ENCODE measurements at places on chromosomes 6 and 20.
A peak's percentile ranks its signal among the peaks of the same experiment; 100 is the strongest.

DNA sequence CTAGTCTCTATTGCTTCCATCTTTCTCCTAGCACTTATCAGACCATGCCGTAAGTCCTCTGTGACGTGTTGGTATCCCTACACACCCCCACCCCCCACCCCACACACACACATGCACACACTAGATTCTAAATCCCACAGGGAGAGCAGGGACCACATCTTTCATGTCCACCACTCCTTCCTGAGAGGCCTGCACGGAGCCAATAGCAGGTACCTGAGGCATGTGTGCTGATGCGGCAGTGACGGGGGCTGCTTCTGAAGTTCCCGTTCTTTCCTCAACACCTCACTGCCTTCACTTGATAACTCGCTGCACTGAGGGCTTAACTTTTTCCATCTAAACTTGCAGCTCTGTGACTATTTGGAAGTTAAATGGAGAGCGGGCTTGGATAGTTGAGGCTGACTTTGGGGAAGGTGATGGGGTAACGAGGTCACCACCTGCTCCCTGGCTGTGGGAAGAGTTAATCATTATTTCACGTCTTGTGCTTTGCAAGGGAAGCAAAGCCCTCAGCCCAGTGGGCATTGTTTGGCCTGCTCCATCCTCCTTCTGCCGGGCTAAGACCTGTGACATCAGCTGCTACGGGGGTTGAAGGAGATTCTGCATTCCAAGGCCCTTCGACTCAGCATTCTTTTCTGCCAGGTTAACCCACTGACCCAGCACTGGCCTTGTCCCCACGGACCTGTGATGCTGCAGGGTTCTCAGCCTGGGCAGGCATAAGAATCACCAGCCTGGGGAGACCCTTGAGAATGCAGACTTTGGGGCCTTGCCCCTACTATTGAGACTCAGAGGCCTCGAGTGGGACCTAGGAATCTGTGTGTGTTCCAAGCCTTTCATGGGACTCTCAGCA is 187.8 kb downstream of the ANKRD60 start:
- DNase-seq, result no peak

DNA sequence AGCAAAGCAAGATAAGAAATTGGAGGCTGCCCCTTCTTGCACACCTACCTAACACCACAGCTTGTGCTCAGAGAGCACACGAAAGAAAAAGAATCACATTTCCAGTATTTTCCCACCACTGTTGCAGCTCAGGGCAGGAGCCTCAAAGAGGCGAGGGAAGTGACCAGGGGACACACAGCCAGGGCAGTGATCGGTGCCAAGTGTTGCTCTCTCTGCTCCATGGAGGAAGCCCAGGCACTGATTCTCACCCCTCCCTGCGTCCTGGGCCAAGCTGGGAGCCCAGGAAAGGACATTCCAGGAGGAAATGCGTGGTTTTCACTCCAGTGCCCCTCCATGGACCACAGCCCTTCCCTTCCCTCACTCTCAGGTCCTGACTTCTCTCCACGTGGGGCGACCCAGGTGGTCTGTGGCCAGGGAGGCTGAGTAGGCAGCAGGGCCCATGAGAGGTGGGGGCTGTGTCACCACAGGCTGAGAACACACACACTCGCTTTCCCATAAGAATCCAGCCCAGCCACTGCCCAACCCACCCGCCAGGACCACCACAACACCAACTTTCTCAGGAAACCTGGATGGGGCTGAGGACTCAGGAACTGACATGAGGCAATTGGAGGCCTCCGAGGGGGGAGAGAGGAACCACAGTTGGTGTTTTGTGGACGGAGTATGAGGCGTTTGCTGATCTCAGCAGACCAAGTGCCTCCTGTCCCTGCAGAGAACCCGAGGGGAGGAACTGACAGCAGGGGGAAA is 81.7 kb upstream of the MAFB start:
- no peak for DNase-seq

DNA sequence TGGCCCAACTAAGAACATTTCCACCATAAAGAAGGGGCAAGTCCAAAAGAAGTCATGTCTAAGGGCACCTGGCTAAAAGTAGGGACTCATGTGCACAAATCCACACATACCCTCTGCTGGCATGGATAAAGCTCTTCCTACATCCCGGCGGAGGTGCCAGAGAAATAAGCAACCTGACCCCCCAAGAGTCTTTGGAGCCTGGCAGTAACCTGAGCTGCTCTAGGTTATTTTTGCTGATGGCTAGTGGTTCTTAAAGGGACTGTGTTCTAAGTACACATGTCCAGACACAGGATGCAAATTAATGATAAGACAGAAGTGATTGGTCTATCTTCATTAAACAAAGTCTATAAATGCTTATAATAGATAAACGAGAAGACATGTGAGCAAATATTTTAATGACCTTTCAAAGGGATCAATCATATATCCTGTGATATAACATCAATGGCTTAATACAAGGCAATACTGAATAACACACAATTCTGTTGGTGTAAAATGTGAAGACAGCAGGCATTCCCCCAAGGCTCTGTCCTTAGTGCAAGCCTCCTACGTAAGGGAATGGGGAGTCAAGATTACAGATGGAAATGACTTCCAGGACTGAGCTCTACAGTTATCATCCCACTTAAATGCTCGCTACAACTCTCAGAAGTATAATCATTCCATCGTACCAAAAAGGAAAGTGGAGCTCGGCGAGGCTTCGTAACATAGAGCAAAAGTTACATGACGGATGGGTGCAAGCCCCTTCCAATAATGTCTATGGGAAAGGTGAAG is 52.5 kb downstream of the HIVEP2 start:
- no peak for DNase-seq

DNA sequence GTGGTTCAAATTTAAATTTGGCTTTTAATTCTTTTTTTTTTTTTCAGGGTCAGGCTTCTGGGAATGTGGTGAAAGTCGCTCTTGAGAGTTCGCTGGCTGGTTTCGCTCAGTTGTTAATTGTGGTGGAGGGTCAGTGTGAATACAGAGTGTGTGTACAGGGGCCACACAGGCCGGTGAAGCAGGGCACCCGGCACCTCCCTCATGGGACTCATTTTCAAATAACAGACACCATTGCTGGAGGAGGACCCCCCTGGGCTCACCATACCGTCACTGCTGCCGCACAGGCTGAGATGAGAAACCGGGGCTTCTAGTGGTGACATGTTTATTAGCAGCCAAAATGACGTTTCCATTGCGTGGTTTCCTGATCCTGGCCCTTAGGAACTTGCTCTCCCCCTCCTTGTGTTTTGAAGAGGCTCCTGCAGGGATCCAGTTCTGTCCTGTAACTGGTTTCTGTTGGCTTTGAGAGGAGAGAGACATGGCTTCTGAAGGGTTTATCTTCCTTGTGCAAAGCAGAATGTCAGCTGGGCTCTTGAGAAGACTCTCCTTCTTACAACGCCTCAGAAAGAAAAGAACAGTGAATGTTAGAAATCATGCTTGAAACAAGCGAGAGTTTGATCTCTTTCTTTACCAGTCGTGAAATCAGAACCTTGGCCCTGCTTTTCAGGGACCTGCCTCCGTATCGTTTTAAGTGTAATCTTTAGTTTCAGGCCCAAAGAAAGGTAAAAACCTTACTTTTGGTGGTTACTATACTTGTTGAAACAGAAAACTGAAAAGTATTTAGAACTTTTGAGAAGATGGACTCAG is 37.8 kb downstream of the DUSP22 start:
- DNase-seq, result no peak

DNA sequence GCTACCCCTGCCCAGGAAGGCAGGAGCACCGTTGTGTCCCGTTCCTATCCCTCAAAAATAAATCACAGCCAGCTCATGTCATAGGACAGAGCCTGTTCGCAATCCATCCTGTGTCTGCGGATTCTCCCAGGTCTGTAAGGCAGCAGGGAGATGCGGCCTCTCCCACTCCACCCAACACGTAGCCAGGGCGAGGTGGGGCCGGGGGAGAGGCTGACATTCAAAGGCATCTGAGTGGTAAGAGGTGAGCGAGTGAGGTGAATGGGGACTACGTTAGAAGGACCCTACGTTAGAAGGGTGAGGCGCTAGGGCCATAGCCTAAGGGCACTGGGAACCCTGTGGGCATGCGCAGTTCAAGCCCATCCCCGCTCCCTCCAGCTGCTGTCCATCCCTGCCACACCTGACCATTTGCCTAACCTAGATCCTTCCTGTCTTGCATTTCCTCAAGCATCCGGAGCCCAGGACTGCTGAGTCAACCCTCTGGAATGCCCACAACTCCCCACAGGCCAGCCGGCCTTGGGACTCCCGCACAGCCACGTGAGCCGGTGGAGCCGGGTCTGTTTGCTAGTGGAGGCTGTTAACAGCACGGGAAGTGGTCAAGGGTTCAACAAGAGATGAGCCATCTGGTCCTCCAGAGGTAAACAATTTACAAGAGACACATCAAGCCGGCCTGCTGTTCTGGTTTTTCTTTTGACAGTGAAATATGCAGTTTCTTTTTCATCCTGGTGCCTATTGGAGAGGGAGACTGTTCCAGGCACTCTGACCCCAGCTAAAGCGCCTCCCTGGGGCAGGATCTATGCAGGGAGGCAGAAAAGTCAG is 45.9 kb downstream of the RIPOR3 start:
- no peak for DNase-seq

GRCh38 chr6:99432877-99433276 is 7.8 kb upstream of the PNISR start:
- no peak for DNase-seq

GRCh38 chr20:9668381-9668780 is 154.0 kb downstream of the LAMP5 start:
- no peak for DNase-seq

DNA sequence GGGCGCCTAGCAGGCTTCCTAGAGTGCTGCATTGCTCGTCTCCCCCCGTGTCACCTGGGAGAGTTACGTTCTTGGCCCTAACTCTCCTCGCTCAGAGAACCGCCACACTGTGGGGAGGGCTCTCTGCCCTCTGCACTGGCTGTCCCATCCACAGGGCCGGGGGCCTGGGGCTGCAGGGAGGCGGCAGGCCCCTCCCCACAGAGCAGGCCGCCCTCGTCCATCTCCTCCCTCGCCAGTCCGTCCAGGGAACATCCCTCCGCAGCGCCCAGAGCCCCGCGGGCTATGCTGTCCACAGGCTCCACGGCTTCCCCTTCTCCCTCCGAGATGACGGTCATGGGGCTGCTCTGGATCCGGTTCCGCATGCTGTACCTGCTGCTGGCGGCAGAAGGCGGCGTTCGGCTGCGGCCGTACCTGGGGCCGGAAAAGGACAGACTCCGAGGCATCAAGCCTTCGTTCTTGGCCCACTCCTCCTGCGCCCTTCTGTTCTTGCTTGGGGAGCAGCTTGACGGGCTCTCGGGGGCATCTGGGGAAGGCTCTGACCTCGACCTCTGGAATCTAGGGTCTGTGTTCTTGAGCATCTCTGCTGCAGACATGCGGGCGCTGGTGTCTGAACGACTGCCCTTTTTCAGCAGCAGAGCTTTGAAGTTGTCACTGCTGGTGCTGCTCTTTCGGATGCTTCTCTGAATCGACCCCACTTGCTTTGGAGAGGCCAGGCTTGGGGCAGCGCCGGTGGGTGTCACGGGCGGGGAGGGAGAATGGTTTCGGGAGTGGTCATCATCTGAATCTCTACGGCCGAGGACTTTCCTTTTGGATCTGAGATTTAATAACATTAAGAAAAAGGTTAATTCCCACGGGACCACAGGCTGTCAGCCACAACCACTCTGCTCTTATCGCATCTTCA is 20.2 kb downstream of the HEBP2 start:
- no peak for DNase-seq

- DNase-seq, result no peak
Measured at GRCh38 chr6:155454008-155454407, 1.6 kb downstream of the NOX3 start.

DNA sequence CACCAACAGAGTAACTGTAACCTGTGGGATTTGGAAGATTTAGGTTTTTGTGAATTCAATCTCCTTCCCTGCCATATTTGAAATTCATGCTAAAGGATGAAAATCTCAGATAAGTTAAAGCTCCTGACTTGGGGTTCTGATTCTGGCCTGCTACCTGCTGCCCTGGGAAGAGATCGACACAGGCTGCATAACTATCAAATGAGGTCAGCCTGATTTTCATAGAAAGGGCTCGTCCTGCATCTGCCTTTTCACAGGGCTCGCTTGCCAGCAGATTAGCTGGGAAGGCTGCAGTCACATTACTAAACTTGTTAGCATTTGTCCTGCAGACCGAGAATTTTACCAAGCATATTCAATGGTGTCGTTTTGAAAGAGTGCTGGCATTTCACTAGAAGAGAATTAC is 14.6 kb downstream of the GCLC start:
- no peak for DNase-seq

DNA sequence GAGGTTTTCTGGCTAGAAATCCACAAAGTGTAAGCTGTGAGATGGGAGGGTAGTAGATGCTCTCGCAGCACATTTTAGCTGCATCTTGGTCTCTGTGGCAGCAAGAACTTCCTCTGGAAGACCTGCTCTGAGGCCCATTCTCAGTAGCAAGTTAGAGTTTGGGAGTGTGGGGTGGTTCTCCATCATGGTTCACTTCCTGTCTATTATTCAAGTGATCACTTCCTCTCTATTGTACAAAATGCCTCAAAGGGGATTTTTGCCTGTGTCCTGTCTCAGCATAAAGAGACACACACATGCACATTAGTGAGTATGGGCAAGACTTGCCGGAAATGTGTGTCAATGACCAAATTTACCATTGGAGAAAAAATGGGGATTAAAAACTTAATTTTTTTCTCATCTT is 42.5 kb downstream of the LYRM2 start:
- no peak for DNase-seq

GRCh38 chr6:15451738-15452137 is 205.9 kb downstream of the JARID2 start:
- no peak for DNase-seq

DNA sequence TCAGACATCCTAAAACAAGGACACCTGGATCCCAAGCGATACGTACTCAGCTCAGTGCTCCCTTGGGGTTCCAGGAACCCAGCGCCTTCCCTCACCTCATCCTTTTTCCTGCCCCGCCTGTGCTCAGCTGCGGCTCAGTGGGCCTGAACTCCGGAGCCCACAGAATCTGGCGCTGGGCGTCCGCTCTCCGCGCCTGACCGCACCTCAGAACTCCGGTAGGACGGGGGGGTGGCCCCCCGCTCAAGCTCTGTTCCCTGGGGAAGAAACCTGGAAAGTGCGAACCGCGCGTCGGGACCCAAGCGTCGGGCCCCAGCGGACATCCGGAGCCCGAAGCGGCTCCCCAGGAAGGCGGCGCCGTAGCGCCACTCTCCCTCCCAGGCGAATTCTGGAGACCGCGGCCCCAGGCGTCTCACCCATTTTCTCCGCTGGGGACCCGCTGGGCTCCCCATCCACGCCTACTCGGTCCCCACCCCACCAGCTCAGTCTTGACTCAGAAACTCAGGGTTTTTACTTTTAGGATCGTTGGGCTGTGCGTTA is 336 bp upstream of the LY6G5C start:
- peak; percentile 54 for DNase-seq

DNA sequence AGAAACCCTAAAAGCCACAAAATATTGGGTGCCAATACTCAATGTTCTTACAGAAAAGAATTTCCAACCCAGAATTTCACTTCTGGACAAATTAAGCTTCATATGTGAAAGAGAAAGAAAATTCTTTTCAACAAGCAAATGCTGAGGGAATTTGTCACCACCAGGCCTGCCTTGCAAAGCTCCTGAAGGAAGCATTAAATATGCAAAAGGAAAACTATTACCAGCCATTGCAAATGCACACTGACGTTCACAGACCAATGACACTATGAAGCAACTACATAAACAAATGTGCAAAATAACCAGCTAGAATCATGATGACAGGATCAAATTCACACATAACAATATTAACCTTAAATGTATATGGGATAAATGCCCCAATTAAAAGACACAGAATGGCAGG is 187.9 kb upstream of the BTBD3 start:
- DNase-seq, result no peak

- no peak for DNase-seq
Measured at GRCh38 chr20:31580706-31581105, 24.4 kb upstream of the ID1 start.

GRCh38 chr20:2604506-2604835 is 48.0 kb upstream of the NOP56 start:
- DNase-seq, result no peak

GRCh38 chr6:100724696-100725095 is 156.4 kb downstream of the ASCC3 start:
- DNase-seq, result no peak

Measured in NCI-H1436 (cell line).